ENCODE measurements at places on chromosomes 4 and X. TPM values are rescaled to one million over a fixed set of nuclear protein-coding genes. Genes with fewer than 3 reads are reported as not detected.

DNA sequence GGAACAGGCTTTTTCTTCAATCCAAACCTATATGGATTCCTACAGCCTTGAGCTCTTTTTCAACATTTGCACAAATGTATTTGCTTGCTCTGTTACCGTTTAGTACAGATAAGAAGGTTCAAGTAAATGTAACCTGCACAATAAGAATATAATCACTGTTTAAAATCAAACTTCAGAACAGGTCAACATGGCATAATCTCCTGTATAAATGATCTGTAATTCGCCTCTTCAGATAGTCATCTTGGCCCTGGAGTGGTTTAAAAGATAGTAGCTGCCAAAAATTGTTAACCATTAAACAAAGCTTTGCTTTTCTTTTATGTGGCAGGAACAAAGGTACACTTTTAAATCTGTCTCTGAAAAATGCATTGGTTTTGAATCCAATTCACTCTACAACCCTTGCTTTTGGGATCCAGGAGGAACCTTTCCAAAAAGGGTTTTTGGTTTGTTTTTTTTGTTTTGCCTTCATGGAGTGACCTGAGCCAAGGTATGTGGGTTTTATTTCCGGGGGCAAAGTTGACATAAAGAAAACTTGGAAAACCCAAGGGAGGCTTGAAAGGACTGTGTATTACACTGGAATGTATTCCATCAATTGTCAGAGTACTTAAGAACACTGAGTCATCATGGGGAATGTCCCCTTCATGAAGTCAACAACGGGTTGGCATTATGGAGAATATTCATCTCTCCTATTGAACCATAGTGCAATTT is 210.4 kb upstream of the HCCS start:
- no peak for DNase-seq

DNA sequence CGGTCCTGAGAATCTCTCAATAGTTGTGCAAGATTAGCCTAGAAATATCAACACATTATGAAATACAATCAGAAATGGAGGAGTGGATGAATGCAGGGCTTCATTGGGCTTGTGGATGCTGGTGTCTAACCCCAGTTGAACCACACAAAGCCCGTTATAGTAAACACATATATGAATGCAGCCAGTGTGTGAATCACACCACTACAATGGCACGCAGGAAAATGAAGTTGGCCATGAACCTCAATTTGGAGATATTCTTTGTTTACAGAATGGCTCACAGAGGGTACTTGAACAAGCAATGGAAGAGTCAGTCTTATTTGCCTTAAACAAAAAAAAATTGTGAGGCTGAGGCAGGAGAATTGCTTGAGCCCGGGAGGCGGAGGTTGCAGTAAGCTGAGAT is 57.8 kb downstream of the SOD3 start:
- DNase-seq: no peak

DNA sequence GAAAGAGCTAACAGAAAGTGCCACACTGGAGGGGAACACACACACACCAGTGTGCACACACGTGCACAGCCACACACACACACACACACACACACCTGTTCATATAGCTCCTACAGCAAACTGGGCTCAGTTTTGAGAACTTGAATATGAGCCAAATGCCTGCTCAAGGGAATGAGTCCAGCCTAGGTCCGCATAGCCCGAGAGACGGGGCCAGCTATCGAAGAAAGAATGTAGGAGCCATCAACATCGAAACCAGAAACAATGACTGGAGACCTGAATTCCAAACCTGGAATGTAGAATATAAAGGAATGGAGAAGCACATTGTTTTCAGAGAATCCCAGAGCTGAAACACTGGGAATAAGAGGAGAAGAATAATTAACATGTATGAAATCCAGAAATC is 37.6 kb upstream of the ERVMER34-1 start:
- DNase-seq: no peak

GRCh38 chrX:101676571-101676970 is 16.9 kb upstream of the ARMCX2 start:
- no peak for DNase-seq

GRCh38 chr4:53809816-53810215 is 218.5 kb upstream of the LNX1 start:
- no peak for DNase-seq

GRCh38 chrX:46279214-46279924 is 265.9 kb downstream of the ZNF674 start:
- no peak for DNase-seq

- DNase-seq: no peak
These were observed 404.9 kb downstream of the ZNF674 start for GRCh38 chrX:46140272-46140671.

DNA sequence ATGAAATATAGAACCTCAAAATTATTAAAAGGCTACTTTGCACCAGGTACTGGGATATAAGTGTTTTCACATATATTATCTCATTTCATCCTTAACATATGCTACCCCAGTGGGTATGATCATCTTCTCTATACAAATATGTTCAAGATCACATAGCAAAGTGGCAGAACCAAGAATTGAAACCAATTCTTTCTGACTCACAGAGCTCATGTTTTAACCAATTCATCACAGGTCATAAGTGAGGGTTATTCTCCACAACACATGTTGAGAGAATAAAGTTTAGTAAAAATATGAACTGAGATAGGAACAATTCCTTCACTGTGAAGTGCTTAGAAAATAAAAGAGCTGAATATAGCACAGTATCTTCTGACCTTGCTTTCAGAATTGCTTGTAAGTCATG is 442.9 kb upstream of the RASGEF1B start:
- DNase-seq: no peak

- no peak for DNase-seq
These were observed 1.1 kb upstream of the STX18 start for GRCh38 chr4:4542774-4543485.

- no peak for DNase-seq
These were observed 50.8 kb downstream of the LRP2BP start for GRCh38 chr4:185344743-185345538.

GRCh38 chr4:185237175-185237574 is 27.8 kb downstream of the SNX25 start:
- no peak for DNase-seq

DNA sequence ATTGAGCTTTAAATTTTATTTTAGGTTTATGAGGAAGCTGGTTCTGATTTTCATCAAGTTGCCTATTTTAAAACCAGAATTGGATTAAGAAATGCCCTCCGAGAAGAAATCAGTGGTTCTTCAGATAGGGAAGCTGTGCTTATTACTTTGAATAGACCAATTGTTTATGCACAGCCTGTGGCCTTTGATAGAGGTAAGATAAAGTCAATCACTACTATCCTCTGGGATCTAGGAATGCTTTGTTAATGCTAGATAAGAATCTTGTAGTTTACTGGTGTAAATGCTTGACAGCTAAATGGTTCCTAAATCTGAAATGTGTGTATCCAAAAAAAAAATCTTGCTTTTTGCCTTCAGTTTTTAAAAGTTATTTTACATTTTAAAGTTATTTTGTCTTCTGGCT is 73.0 kb upstream of the ADAD1 start:
- no peak for DNase-seq

- DNase-seq: no peak
These were observed 26.8 kb downstream of the SH3KBP1 start for GRCh38 chrX:19860571-19860970.

DNA sequence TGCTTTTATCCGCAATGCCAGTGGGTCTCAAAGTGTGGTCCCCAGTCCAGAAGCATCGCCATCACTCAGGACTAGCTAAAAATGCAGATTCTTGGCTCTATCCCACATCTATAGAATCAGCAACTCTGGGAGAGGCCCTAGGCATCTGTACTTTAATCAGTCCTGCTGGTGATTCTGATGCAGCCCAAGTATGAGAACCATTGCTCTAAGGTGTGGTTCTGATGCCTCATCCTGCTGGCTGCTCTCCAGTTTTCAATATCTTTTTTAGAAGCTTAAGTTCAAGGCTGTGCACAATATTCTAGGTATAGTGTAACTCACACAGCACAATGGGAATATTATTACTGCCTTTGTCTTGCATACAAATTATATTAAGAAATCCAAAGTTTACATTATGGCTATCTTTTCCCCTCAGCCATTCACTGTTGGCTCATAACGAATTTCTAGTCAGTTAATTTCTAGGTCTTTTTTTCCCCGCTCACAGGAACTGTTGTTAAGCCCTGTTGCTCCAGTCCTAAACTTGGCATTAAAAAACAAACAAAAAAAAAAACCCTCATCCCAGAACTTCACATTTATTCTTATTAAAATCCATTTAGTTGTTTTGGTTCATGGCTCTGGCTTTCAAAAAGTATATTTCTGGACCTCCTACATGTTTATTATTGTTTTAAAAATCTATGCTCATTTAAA is 109.1 kb downstream of the PHEX start:
- no peak for DNase-seq

DNA sequence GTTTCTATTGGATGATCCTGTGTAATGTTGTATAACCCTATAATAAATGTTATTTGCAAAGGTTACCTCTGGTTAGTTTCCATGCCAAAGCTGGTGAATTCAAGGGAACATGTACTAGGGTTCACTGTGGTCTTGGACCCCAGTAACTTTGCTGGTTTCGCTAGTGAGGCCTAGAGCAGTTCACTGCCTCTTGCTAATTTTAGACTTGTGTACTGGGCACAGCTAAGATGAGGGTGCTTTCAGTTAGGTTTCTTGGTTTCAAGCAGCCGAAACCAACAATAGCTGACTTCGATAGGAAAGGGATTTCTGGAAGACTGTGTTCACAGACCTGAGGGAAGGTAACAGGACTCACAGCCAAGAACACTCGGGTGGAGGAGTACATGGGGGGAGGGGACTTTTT is 215.5 kb upstream of the BCOR start:
- no peak for DNase-seq

- no peak for DNase-seq
These were observed 2.5 kb upstream of the LNX1 start for GRCh38 chr4:53593765-53594164.

DNA sequence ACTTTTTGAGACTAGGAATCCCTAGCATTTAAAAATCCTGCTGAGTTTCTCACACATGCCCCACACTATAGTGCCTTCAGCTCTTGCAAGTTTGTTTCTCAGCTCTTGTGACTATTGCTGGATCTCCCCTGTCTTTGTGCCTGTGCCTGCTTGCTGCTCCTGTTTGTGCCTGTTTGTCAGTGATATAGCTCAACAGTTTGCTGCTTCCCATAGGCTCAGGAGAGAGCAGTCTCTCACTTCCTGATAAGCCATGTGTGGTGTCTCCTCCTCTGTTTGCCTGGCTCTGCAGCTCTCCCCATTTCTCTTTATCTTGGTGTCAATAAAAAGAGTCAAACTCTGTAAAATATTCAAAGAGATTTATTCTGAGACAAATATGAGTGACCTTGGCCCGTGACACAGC is 259.8 kb upstream of the CLNK start:
- no peak for DNase-seq

- DNase-seq: no peak
These were observed 77.5 kb downstream of the MAGED4 start for GRCh38 chrX:52262195-52262546.

DNA sequence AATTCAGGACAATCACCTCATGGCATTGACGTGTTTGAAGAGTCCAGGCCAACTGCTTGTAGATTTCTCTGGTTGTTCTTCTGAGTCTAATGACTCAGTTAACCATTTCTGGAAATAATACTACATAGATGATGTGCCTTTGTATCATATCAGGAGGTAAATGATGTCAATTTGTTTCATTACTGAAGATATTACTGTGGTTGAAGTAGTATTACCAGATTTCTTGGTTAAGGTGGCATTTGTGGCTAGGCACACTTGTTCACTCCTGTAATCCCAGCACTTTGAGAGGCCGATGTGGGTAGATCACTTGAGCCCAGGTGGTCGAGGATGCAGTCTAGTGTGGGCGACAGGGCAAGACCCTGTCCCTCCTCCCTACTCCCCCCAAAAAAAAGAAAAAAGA is 15.7 kb downstream of the RPL9 start:
- DNase-seq: no peak

GRCh38 chr4:55439023-55439422 is 43.3 kb downstream of the TMEM165 start:
- no peak for DNase-seq

Gene ATP10D
- total RNA-seq: 54.7 TPM

Gene PAK3
- not detected for total RNA-seq

Gene MFAP3L
- total RNA-seq: 6.3 TPM

Gene ZFP42
- not detected for total RNA-seq

Gene ARL9
- total RNA-seq: not detected

Gene KDM6A
- total RNA-seq: 9.1 TPM

Measured in HFFc6 (cell line).